ENCODE measurements at places on chromosomes 5 and 9.

DNA sequence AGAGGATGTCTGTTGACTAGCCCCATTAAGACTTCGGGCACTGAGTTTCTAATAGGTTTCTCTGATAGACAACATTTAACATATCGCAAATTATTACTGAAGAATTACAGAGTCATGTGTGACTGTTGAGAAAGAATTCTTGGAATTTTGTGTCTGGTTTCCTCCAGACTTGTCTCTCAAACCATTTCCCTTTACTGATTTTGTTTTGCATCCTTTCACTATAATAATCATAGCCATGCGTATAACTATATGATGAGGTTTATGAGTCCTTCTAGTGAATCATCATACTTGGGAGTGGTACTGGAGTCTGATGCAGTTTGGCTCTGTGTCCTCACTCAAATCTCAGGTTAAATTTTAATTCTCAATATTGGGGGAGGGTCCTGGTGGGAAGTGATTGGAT is 27.0 kb downstream of the ZNF169 start:
- no peak for DNase-seq

- DNase-seq = no peak
These were observed 27.2 kb upstream of the FBP1 start for GRCh38 chr9:94666364-94667099.

- no peak for DNase-seq
These were observed at the start of gene PCDHGA3 for GRCh38 chr5:141343242-141343952. TSS of gene PCDHGA3 (plus strand) at chr5:141343829. CDS start at chr5:141344034, 205 bp downstream.

DNA sequence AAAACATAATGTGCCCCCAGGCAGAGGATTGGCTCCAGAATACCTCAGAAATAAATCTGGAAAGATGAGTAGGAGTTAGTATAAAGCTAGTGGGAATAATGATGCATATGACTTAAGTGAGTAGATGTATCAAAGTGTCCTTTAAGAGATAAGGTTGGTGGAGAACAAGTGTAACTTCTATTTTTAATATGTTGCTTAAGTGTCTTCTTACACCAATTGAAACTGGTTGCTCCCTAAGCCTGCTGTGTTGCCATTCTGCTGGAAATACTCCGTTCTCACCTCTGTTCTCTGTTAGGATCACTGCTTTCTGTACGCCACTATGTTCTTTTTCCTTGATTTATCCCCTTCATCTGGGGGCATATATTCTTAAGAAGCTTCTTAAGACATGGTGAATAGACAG is 286.4 kb downstream of the TMEM232 start:
- no peak for DNase-seq

GRCh38 chr5:146199176-146199815 is 4.1 kb upstream of the RBM27 start:
- DNase-seq = no peak

DNA sequence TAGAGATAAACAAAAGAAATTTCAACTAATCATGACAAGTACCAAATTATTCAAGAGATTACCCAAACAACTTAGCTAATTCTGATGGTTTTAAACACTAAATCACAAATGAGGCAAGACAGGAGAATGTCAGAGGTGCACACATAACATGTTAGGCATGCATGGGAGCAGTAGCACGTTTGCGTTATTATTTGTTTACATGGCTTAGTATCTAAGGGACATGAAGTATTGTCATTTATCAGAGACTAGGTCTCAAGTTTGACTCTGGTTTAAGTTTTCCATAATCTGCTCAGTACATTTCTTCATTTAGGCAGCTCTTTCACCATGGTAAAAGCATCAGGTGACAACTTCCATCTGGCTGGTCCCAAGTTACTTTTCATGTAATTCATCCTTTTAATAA is 244.1 kb upstream of the TNC start:
- no peak for DNase-seq

DNA sequence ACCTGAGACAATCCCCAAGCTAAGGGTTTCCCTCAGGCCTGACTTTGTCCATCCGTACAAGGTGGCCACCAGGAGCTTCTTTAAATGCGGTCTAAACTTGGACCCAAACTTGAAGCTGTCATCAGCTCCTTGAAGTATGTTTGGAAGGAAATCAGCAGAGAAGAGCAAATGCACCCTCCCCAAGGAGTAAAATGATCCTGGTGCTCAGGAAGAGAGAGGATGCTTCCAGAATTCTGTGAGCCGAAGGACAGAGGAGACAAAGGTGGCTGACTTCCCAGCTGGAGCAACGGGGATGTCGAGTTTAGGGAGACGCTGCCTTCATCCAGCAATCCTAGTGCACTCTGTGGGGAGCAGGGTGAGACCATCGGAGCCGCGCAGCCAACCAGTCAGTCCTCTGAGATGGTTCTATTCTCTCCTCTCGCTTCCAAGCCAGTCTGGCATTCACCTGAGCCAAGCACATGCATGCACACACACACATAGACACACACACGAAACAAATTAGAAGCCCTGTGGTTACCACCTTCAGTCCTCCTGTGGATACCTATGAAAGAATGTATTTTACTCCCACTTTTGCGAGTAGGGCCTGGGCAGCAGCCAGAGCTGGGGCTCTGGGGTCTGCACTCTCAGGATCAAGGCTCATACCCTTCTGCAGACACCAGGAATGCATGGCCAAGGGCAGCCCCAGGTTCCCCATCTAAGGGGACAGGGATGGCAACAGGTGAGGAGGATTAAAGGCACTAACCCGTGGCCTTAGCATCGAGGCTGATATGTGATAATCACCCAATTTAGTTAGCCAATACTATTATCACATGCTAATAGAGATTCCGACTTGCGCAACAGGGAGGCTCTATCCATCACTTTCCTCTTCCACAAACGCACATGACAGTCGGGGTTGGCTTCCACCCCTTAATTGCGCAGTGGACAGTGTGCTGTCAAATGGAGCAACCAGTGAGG is 75.8 kb downstream of the GTF3C4 start:
- peak; percentile 45 for DNase-seq

DNA sequence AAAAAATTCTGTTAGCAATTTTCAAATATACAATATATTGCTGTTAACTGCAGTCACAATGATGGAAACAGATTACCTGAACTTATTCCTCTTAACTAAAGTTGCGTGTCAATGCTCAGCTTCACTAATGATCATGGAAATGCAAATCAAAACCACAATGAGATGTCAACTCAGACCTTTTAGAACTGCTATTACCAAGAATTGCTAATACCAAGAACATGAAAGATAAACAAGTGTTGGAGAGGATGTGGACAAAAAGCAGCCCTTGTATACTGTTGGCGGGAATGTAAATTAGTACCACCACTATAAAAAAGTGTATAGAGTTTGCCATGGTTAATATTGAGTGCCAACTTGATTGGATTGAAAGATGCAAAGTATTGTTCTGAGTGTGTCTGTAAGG is 1409.7 kb upstream of the CDH18 start:
- no peak for DNase-seq

DNA sequence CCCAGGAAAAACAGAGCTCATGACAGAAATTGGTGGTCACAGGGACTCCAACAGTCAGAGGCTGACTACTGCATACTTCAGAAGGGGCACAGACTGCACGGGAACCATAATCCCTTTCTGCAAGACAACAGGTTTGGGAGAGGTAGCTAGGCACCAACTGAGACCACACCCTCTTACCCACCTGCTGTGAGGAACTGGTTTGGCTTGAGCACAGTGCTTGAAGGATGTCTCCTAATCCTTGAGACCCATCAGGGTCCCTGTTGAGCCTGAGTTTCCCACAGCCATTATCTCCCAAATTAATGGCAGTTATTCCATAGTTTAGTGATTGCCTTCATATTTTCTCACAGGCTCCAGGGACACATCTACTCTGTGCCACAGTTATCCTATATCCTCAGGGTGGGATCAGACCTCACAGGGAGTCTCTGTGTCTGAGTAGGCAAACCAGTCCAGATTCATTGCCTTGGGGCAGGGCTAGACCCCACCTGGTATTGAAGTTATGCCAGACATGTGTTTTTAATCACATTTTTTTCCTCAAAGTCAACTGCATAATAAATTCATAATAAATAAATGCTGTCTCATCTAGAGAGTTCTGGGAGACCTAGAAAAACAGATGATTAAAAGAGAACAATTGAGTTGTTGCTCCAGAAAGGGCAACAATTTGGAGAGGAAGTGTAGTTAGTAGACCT is 9.3 kb upstream of the CAST start:
- no peak for DNase-seq

DNA sequence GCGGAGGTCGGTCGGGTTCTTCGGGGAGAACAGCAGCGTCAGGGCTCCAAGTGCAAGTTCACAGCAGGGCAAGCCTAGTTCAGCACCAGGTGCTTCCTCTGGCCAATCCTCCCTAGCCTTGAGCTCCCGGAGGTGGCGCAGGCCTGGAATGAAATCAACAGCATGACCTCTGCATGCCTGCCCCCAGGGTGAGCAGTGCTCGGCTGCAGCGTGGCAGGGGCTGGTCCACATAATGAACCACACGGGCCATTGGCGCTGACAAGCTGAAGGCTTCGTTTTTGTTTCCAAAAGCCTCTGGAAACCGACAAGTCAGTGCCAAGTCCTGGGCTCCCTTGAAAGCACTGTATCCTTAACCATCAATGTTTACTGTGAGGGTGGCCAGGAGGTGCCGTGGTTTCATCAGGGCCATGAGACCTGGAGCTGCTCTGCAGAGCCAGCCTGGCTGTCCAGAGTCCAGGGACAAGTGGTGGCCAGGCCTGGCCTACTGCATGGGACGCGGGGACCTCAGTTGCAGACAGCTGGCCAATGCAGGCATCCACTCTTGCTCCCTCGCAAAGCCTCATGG is 2.1 kb upstream of the INPP5E start:
- no peak for DNase-seq

DNA sequence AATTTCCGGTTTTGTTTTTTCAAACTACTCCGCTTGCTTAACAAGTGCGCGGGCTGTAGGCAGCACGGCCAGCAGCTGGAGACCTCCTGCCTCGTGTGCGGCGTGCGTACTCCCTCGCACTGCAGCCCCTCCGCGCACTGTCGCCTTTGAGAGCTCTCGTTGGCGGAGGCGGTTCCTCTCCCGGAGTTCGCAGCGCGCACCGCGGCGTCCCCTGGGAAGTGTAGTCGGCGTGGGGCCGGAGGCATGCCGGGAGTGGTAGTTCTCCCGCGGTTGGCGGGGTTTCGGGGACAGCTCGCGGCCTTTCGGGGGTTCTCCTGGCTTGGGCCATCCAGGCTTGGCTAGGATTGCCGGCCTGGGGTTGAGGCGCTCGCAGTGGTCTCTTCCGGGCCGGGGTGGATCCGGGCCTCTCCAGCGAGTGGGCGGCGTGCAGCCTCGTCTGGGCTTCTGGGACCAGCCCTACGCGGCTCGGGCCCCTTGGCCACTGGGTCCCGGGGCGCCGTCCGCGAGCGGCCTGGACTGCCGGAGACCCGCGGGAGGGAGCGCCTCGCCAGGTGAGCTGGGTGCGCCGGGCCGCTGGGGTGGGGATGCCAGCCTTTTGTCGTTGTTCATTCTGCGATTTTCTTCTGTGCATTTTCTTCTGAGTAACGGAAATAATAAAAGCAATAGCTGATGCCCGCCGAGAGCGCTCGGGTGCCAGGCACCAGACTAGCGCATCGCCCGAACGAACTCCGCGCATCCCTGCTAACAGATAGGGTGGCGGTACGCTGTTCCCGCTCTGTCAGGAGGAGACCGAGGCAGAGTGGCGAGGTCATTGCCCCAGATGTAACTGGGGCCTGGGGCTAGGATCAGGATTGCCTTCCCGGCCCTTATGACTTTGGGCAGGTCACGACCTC is at the start of gene ZNF354C:
Gene ZNF354C, plus strand, starts transcription at position 258 of the 893 bp plus-strand sequence. CDS start 1,696 bp downstream, outside the sequence.
- peak; percentile 97 for DNase-seq

DNA sequence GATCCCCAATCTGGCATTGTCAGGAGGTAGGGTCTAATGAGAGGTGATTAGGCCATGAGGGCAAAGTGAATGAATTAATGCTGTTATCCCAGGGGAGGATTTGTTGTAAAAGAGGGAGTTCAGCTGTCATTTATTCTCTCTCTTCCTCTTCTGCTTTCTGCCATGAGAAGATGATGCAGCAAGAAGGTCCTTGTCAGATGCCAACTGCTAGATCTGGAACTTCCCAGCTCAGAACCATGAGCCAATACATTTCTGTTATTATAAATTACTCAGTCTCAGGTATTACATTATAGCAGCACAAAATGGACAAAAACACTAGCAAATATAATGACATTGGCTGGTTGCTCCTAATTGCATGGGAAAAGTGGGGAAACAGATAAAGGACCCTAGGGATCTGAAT is 15.6 kb upstream of the BICD2 start:
- DNase-seq = no peak

DNA sequence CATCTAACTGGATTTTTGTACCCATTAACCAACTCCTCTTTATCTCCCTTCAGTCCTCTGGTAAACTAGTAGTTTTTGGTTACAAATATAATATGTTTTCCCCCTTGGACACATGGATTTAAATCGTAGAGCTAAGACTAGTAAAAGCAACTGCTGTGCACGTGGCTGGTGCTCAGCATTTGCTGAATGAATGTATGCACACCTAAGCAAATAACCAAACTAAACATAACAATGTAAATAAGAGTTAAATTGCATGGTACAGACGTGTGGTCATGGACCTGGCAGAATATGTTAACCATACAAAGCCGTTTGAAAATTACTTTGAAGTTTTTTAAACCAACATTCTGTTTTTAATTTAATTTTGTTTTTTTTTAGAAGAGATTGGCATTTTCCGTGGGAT is 65.2 kb upstream of the FYB1 start:
- no peak for DNase-seq

GRCh38 chr5:34923694-34924461 is 5.5 kb upstream of the DNAJC21 start:
- no peak for DNase-seq

- DNase-seq = no peak
These were observed 80.3 kb downstream of the EPB41L4A start for GRCh38 chr5:112338681-112339337.

DNA sequence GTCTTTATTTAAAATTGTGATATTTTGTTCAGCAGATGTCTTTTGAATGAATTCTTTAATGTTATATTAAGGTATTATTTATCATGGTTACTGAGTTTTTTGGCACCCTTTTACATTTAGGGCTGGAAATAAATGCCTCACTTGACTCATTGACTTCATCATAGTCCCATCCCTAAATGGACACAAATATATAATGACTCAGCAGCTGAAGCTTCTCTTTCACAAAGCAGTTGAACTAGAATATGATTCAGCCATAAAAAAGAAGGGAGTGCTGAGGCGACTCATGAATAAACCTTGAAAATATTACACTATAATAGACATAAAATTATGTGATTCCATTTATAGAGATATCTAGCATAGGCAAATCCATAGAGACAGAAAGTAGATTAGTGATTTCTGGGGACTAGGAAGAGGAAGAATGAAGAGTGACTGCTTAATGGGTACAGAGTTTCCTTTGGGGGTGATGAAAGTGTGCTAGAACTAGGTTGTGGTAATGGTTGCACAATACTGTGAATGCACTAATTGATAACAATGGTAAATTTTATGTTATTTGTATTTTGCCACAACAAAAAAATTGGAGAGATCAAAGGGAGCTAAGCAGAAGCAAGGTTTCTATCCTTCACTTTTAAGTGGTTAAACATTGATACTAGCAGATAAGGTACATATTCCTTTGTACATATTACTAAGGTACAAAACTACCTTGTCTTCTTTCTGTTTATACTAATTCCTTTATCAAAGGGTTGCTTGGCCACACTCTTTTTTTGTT is 449.6 kb downstream of the NTRK2 start:
- DNase-seq = no peak

DNA sequence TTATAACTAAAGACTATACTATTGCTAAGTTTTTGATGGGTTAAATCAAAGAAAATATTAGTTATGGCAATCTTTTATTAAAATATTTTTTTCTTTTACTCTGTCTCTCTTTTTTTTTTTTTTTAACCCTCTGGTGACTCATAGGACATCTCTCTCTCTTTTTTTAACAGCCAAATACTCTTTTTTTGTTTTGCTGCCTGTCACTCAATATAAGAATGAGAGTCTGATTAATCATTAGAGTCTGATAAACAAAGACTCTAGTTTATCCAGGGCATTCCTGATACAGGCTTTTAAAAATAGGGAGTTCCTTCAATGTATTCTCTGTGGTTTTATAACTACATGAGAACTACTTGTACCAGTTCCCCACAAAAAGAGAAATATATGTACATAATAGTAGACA is 77.3 kb downstream of the SLC38A9 start:
- DNase-seq = no peak

Data from aorta (tissue), 5 donors.